RWPE2 (cell line): ENCODE measurements at places on chromosomes 16 and 17.

- H3K27me3 ChIP-seq, result no peaks in the 10 kb centered on the region
- no peak for DNase-seq
- peak overlapping the region; percentile 89 for H3K27ac ChIP-seq
- peaks cover 86% of the 10 kb centered on the region for H3K4me1 ChIP-seq
- H3K4me3 ChIP-seq, result no peak overlapping the region
- peaks cover 31% of the 10 kb centered on the region for H3K36me3 ChIP-seq
Observed at GRCh38 chr17:81040791-81041337, 5.9 kb downstream of the BAIAP2 start.

DNA sequence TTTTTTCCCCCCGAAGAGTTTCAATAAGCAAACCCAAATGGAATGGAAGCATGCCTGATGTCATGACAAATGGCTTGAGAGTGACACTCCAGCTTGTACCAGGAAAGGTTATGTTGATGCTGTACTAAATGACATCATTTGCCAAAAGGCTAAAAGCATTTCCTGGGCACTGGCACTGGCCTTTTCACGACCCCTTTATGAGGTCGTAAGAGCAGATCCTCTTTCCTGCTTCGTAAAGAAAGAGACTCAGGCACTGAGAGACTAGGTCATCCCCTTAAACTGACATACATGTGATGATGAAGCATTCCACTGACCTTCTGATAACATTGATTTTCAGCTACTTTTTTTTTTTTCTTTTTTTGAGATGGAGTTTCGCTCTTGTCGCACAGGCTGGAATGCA, 30.5 kb downstream of the CEP295NL start:
- H3K36me3 ChIP-seq, result peaks cover 8% of the 10 kb centered on the region
- H3K4me1 ChIP-seq, result peaks cover 18% of the 10 kb centered on the region
- no peak for DNase-seq
- H3K27ac ChIP-seq, result no peak overlapping the region

- H3K4me3 ChIP-seq, result no peak overlapping the region
- H3K27ac ChIP-seq, result no peak overlapping the region
- H3K36me3 ChIP-seq, result no peaks in the 10 kb centered on the region
- no peaks in the 10 kb centered on the region for H3K27me3 ChIP-seq
- H3K4me1 ChIP-seq, result no peaks in the 10 kb centered on the region
Observed at GRCh38 chr16:65790768-65791167, 575.7 kb upstream of the CDH5 start.

- no peaks in the 10 kb centered on the region for H3K4me1 ChIP-seq
- no peaks in the 10 kb centered on the region for H3K36me3 ChIP-seq
- H3K4me3 ChIP-seq, result no peak overlapping the region
- no peaks in the 10 kb centered on the region for H3K27me3 ChIP-seq
- no peak for DNase-seq
Observed at GRCh38 chr16:81816351-81816750, 37.3 kb downstream of the PLCG2 start.

GRCh38 chr17:78798695-78799559, 16.9 kb upstream of the CYTH1 start:
- peaks cover 77% of the 10 kb centered on the region for H3K36me3 ChIP-seq
- H3K4me3 ChIP-seq, result no peak overlapping the region
- H3K27ac ChIP-seq, result no peak overlapping the region
- H3K4me1 ChIP-seq, result no peaks in the 10 kb centered on the region

- no peaks in the 10 kb centered on the region for H3K4me1 ChIP-seq
- H3K36me3 ChIP-seq, result no peaks in the 10 kb centered on the region
- H3K27ac ChIP-seq, result no peak overlapping the region
- DNase-seq, result no peak
Observed at GRCh38 chr17:34382621-34383124, 19.6 kb upstream of the CCL1 start.

DNA sequence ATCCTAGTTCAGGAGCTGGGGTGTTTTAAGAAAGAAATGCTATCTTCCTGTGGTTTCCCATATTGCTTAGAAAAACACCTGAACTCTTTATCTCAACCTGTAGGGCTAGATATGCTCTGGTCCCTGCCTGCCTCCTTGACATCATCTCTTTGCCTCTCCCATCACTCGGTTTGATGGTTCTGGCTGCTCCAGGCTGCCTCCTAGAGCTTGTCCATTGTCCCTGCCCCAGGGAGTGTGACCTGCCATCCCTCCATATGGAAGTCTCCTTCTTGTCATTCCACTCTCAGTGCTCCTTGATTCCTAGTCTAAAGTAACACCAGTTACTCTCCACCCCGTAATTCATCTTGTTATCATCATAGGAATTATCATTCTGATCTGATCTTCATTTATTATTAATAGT, 369.0 kb upstream of the EEF2KMT start:
- H3K4me1 ChIP-seq, result no peaks in the 10 kb centered on the region
- no peak overlapping the region for H3K27ac ChIP-seq
- no peak overlapping the region for H3K4me3 ChIP-seq
- H3K36me3 ChIP-seq, result no peaks in the 10 kb centered on the region

- H3K4me1 ChIP-seq, result no peaks in the 10 kb centered on the region
- DNase-seq, result no peak
- H3K27ac ChIP-seq, result no peak overlapping the region
- no peak overlapping the region for H3K4me3 ChIP-seq
- peaks cover 50% of the 10 kb centered on the region for H3K36me3 ChIP-seq
Observed at GRCh38 chr16:87421003-87421912, 29.1 kb downstream of the MAP1LC3B start.

GRCh38 chr16:48117217-48118105, 38.3 kb downstream of the ABCC12 start:
- no peak for DNase-seq
- H3K27ac ChIP-seq, result no peak overlapping the region
- H3K4me1 ChIP-seq, result no peaks in the 10 kb centered on the region
- no peaks in the 10 kb centered on the region for H3K27me3 ChIP-seq
- no peaks in the 10 kb centered on the region for H3K36me3 ChIP-seq

DNA sequence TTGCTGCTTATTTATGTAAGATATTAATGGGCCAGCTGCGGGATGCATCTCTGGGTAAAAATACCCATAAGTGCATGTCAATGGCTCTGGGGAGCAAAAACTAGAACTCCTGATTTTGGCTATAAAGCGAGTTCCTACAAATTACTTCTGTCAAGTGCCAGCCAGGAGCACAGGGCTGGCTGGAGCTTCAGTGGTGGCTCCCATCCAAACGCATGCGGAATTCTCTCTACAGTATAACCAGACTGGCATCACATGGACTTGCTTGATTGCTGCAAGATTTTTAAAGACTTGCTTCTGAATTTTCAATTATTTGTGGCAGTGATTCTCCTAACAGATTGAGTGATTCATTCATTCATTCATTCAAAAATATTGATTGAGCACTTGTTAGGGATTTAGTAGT, 260.9 kb downstream of the PHKB start:
- H3K27ac ChIP-seq, result no peak overlapping the region
- no peaks in the 10 kb centered on the region for H3K27me3 ChIP-seq
- no peaks in the 10 kb centered on the region for H3K36me3 ChIP-seq
- no peak overlapping the region for H3K4me3 ChIP-seq
